ENCODE measurements at places on chromosomes 4 and X. TPM values are rescaled to one million over a fixed set of nuclear protein-coding genes. Genes with fewer than 3 reads are reported as not detected.

The ODAM gene
- total RNA-seq, result not detected

- no peak for DNase-seq
Observed at GRCh38 chr4:162803378-162803777, 363.3 kb downstream of the NAF1 start.

- no peak for DNase-seq
Observed at GRCh38 chrX:134026565-134027311, 41.3 kb upstream of the GPC3 start.

GRCh38 chrX:147788641-147789350, 122.9 kb upstream of the FMR1 start:
- no peak for DNase-seq

DNA sequence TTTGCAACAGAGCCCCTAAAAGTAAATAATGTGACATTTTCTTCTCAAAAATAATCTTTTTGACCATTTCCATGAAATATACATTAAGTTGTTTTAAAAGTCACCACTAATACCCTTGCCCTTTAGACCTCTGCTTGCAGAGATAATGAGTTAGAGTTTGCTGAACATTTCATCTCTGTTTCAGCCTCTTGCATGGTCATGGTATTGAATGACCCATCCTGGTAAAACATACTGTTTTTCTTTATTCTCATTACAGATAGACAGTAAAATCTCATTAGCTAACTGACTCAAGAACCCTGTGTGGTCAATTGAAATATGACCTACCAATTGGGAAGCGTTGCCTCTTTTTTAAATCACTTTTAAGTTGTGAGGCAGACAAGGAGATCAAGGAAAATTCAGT, 916.7 kb downstream of the PDHA2 start:
- DNase-seq, result no peak

DNA sequence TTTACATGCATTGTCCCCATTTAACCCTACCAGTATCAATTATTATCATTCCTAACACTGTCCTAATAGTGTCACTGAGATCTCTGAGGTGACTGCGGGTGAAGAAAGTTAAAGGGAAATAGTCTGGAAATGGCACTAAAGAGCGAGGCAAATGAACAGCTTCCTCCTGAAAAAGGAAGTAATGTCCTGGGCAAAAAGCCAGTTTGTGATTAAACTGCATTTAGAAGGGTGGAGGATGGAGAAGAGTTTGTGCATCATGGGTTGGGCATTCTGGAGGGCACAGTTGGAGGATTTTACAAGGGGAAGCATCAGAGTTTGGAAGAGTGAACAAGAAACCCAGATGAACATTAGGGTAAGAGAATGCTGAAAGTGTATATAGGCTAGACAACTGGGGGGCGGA, 60.5 kb upstream of the SLC25A4 start:
- DNase-seq, result no peak

GRCh38 chr4:114161809-114162208, 182.4 kb upstream of the ARSJ start:
- no peak for DNase-seq

The MTNR1A gene
- 0.13 TPM for total RNA-seq

The FOXP3 gene
- total RNA-seq, result not detected

DNA sequence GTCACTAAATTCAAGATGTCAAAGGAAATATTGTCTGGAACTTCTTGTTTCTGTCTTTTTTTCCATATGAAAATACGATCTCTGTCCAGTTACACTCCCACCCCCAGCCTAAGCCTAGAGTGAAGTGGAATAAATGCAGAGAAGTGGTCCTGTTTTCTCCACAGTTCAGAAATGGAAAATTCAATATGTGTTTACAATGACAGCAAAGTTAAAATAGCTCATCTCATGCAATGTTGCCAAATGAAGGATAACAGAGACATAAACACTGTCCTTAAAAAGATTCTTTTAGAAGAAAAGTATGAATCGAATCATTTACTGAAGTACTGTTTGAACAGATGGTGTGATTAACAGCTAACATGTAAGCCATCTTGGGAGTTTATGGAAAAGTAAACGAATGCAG, 160.8 kb upstream of the STK26 start:
- no peak for DNase-seq

The ADAMTS3 gene
- 0.81 TPM for total RNA-seq

The CT45A2 gene
- total RNA-seq, result not detected

DNA sequence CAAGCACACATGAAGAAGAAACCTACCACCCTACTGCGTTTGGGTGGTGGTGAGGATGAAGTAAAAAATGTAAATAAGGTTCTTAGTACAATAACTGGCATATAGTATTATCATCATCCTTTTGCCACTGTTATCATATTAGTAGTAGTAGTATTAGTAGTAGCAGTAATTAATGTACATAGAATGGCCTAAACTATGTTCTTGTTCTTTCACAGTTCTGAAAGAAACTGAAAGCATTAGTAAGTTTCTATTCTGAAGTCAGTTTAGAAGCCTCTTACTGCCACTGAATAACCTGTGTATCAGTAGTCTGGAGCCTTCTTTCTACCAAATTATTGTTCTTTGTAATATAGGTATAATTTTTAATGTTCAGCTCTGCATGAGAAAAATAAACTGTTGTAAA, 21.0 kb downstream of the COL4A6 start:
- no peak for DNase-seq

The CCSER1 gene
- not detected for total RNA-seq

GRCh38 chrX:7073336-7073735, 74.2 kb upstream of the STS start:
- no peak for DNase-seq

GRCh38 chr4:110676241-110676640, 53.4 kb upstream of the PITX2 start:
- DNase-seq, result no peak

DNA sequence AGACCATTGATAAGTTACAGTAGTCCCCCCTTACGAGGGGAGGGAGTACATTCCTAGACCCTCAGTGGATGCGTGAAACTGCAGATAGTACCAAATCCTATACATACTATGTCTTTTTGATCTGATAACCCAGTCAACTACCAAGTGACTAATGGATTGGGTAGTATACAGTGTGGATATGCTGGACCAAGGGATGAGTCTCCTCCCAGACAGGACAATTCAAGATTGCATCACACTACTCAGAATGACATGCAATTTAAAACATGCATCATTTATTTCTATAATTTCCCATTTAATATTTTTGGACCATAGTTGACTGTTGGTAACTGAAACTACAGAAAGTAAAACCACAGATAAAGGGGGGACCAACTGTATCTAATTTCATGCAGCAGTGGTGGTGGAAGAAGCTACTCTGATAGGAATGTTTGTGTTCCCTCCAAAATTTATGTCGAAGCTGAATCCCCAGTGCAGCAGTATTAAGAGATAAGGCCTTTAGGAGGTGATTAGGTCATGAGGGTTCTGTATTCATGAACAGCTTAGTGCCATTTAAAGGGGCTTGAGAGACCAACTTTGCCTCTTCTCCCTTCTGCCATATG, 11.9 kb downstream of the HADH start:
- DNase-seq, result no peak

The TRO gene
- 25.3 TPM for total RNA-seq

GRCh38 chr4:172631832-172632231, 536.8 kb upstream of the GALNT7 start:
- no peak for DNase-seq

GRCh38 chr4:105666693-105667092, 41.8 kb downstream of the INTS12 start:
- DNase-seq, result no peak
